Activated T-helper 1 cell treated with Interleukin-2 at 50 U/mL for 16 hours (primary cell): ENCODE measurements at places on chromosomes 1 and 21.
A peak's percentile ranks its signal among the peaks of the same experiment; 100 is the strongest.

DNA sequence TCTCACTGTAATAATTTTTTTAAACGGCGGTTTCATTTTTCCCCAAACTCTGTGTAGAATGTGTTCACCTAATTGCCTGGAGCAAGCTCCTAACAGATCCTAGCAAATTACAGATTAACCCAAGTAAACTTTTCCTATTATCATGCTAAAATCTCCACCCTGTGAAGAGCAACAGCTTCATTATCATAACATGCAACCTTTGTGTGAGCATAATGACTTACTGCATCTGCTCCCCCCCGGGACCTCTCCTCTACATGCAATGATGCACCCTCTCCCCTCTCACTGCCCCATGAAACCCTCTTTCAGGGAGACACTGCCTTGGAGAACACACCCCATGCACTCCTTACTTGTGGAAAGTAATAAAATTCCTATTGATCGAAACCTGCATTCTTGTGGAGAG, 717.0 kb upstream of the TMPRSS15 start:
- no peak for DNase-seq

GRCh38 chr1:186762653-186763052, 66.1 kb upstream of the PLA2G4A start:
- no peak for DNase-seq

DNA sequence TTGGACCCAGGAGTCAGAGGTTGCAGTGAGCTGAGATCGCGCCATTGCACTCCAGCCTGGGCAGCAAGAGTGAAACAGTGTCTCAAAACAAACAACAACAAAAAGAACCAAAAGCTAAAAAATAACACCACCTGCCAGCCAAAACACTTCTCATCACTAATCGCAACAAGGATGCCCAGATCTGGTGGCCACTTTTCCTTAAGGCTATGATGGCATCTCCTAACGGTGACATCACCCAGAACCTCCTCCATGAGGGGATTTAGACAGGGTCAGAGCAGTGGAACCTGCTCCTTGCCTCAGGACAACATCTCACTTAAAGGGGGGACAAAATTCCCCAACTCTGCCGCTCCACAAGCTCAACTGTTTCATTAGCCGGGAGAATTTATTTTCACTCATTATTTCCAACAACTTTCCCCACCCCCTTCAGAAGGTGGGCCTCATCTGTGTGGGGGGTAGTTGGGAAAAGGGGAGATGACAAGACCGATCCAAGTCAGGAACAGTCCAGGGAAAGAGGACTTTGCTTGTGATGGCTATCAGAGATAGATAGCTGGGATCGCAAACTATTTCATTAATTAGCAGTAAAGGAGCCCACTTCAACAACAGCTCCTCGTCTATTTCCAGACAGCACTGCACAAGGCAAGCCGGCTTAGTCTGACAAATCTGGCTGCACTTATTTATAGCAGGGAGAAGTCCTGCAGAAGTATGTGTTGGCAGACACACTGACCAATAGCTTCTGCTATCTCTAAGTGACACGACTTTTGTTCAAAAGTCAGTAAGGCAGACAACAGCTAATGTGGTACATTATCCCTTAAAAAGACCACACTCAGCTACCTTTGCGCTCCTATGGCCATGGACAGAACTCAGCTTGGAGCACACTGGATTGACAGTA, 2.6 kb downstream of the PABPC4 start:
- no peak for DNase-seq

DNA sequence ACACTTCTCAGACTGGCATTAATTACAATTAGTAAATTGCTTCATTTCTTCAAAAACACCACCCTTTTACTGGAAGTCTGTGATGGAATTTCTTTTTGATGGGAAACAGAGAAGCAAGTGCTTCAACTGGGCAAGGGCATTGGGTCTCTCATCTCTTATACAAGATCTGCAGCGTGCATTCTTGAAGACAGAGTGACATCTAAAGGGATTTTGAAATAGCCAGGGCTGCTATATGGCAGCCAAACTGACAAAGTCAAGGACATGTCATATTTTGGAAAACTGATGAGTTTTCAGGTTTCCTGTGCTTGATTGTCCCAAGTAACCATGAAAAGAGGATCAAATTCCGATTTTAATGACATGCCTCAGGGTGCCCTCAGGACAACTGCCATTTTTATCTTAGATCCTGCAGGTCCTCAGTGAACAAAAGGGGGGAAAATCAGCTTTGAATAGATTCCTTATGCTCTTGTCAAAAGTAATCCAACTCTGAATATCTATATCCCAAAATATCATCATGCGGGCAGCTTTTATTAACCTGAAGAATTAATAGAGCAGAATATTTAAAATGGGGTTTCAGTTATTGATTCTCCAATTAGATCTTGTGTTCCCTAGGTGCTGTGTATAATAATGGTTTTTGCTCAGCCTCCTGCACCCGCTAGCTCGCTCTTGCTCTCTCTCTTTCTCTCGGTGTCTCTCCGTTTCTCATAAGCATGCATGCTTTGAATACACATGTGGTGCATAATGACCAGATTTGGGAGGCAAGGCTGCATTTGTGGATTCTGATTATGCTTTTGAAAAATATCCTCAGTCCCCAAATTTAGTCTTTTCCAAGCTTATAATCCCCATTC, 221.8 kb downstream of the TTLL7 start:
- DNase-seq, result no peak

- no peak for DNase-seq
Measured at GRCh38 chr1:25040122-25040685, 110.1 kb upstream of the RUNX3 start.

DNA sequence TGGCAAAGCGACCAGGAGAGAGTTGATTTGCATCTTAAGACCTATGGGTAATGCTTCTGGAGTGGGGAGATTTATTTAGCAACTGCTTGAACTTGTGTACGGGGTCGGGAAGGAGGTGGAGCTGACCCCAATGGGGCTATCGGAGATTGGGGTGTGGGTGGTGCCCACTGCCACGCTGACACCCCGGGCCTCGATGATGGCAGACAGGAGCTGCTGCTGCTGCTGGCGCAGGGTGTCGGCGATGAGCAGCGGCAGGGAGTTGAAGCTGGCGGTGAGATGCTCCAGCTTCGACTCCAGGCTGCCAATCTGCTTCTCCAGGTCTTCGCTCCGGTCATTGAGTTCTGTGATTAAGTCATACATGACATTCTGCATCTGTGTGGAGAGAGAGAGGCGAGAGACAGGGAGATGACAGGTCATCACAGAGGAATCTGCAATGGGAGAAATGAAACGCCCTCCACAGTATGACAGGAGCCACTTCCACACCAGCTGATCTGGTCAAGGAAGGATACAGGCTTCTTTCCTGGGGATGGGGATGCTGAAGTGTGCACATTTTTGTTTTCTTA, 100.0 kb upstream of the ADAR start:
- DNase-seq, result no peak

GRCh38 chr1:161738627-161739287, 10.8 kb upstream of the DUSP12 start:
- peak; percentile 26 for DNase-seq

DNA sequence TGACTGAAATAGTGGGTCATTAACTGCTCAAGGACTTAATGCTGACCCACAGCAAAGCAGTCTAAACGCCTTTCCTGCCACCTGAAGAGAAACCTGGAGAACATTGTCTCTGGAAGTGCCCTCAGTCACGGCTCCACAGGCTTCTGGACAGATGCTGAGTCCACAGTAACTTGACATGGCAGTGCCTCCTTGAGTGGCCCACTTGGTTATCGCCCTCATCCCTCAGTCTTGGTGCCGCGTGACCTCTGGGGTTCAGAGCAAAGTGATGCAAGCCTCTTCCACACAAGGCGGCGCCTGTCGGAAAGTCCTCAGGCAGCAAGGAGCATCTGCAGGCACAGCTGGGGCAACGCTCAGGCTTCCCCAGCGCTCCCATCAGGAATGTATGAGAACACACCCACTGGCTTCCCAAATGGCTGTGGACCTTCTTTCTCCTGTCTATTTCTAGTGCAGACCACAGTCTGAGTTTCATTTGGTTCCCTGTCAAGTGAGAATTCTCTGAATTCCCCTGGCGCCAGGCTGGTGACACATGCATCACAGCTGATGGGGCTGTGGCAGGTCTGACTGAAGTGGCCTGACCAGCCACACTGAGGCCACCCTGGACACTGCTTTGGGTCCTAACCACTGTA, 13.0 kb upstream of the ANGPTL7 start:
- DNase-seq, result no peak

DNA sequence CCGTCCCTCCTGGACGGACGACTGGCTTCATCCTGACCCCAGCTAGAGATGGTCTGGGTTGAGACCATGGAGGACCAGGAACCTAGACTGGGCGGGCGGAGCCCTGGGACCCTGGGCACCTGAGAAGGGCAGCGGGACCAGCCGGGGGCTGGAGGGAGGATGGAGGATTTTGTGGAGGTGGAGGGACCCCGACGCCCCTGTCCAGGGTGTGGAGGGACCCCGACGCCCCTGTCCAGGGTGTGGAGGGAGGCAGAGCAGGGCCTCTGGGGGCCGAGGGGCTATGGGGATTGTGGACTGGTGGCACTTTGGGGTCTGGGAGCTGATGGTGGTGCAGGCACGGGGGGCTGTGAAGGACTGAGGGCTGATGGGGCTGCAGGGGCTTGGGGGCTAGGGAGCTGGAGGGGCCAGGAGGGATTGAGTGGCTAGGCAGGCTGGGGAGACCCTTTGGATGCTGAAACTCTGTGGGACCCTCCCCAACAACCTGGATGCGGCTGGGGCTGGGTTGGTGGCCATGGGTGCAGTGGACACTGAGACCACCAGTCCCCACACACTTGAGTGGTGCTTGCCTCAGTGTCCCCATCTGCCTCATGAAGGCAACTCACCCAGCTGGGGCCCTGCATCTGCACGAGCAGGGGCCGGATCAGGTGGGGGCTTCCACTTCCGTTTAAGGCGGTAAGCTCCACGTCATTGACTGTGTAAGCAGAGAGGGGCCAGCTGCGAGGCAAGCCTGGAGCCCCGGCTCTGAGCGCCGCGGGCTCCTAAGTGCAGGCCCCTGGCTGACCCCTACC, 7.4 kb downstream of the GJC2 start:
- DNase-seq, result no peak

DNA sequence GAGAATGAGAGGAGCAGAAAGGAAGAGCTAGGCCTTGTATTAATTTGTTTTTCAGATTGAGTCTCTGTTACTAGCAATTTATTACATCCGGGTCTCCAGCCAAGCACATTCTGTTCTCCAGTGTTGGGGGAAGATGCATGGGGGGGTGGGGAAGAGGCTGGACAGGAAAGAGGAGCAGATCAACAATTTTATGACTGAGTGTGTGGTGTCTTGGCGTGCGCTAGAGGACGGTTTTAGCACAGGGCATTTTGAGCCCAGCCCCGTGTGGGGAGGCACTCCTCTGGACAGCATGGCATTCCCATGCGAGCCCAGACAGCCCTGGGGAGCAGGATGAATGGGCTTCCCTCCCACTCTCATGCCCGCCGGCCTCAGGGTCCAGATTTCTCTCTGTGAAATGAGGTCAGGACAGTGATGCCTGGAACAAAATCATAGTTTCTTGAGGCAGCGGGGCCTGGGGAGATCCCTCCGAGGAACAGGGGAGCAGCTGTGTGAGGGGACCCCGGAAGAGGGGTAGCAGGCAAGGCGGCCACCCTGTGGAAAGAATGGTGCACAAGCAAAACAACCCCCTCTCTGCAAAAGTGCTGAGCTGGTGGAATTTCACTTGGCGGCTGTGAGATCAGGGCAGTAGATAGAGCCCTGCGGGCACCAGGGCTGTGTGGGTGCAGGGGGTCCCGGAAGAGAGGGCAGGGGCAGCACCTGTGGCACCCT, 16.3 kb downstream of the SOX13 start:
- no peak for DNase-seq

GRCh38 chr1:87149241-87150041, 179.2 kb upstream of the LMO4 start:
- no peak for DNase-seq

GRCh38 chr1:208081972-208082371, 162.2 kb downstream of the PLXNA2 start:
- DNase-seq, result no peak

GRCh38 chr1:159090286-159091179, 14.0 kb upstream of the AIM2 start:
- DNase-seq, result no peak

DNA sequence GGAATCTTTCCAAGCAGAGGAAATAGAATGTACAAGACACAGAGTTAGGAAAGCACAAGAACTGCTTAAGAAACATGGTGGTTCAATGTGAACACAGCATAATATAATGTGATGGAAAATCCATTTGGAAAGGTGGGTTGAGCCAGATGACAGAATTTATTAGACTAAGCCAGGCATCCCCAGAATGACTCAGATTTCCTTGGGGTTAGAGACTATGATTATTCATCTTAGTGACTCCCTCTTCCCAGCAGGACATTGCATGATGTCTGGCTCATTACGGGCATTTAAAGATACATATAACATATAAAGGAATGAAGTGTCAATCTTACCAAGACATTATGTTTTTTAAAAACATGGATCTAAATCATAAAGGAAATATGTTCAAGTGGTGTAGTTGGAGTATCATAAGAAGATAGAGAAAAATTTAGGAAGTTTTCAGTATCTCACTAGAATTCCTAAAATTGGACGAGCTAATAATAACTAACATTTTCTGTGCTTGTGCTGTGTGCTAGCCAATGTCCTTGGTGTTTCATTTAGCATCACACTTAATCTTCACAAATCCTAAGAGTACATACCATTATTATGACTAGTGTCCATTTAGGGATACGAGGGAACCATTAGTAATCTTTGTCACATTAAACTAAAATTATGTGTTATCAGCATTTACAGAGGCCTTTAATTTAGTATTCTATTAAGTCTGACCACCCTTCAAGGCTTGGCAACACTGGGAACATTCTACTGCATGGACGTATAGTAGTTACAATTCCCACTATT, 41.0 kb upstream of the ST6GALNAC5 start:
- DNase-seq, result no peak

GRCh38 chr1:244712669-244713068, 59.7 kb downstream of the DESI2 start:
- no peak for DNase-seq

DNA sequence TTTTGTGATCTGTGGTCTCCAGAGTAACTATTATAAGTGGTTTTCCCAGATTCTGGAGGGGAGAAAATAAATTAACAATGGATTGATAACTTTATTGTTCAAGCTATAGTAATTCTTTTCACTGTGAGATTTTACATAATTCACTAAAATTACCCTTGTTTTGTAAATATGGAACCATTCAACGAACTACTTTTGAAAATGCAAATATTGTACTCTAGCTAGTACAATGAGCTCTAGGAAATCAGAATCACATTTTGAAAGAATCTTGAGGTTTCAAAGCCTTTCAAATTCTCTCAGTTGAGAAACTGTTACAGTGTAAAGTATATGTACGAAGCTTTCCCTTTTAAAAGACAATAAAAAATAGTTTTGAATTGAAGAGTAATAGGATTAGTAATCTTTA, 119.9 kb downstream of the HS2ST1 start:
- no peak for DNase-seq

DNA sequence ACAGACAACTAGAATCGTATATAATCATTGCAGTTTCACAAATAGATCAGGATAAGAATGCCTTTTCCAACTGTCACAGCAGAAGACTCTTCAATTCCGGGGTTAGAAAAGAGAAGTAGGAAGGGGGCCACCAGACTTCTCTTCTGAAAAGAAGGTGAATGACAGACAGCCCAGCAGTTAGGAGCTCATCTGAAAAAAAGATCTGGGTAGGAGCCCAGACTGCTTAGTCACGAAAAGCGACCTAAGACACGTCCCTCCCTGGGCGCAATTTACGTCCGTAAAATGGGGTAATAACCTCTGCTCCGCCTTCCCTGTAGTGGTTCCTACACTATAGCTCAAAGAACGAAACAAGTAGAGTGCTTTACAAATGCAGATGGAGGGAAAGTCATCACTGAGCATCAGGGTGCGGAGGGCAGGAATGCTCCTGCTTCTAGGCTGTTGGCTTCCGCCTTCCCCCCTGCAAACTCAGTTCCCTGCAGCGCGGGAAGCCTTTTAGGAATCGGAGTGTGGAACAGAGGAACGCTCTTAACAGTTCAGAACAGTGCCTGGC, 582 bp downstream of the ORC1 start:
- no peak for DNase-seq

GRCh38 chr1:26327956-26328362, 10.2 kb downstream of the CD52 start:
- DNase-seq, result no peak
